Cortex of kidney (tissue), 1 donor: ENCODE measurements at places on chromosomes 3 and 15.

- no peak for DNase-seq
Observed at GRCh38 chr3:119937229-119937628, 155.3 kb downstream of the NR1I2 start.

DNA sequence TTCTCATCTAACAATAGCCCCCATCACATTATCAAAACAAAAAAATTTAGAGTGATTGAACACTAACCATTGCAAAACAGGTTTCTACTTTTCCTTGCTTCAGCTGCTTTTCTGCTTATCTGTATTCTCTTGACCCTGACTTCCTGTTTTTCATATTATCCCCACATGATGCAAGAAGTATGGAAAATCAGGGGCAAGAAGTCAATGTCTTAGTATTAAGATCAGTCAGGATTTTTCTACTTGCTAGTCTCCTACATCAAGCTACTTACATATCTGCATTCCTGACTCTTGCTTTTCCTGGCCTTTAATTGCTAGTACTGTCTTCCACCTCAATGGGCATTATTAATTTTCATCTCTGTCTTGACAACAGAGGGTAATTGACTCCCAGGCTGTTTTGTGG lies 300.2 kb downstream of the OTOL1 start:
- DNase-seq = no peak

- no peak for DNase-seq
Observed at GRCh38 chr15:78641102-78641748, at the start of gene CHRNB4. TSS of gene CHRNB4 (minus strand) at chr15:78641210. CDS start at chr15:78641133, 77 bp downstream.

DNA sequence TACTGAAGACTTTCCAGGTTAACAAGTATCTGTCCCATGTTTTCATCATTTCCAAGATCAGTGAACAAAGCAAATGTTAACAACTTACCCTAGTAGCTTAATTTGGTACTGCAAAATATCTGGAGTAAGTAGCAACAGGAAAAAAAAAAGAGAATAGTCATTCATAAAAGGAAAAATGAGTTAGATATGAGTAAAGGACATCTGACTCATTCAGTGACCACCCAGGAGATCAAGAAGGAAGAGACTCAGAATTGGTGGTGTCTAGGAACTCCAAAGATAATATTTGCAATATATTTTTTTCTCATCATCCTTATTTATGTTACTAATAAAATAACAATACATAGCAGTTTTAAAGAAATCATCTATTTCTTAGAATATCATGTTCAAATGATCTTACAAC lies 253.8 kb upstream of the COL8A1 start:
- DNase-seq = no peak

DNA sequence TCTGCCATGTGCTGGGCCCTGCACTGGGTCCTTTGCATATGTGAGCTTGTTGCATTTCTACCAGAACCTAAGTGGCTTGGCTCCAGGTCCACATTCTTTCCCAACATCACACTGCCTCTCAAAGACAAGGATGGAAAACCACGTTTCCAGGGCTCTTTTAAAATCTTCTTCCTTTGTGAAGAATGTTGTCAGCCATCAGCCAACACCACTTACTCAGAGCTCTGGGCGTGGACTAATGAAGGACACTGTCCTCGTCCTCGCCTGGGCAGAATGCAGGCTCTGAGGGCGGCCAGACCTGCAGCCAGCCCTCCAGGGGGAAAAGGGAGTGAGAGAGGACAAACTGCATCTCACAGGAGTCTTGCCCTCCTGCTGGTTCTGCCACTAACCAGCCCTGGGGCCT lies 49.7 kb downstream of the MAGEF1 start:
- no peak for DNase-seq

DNA sequence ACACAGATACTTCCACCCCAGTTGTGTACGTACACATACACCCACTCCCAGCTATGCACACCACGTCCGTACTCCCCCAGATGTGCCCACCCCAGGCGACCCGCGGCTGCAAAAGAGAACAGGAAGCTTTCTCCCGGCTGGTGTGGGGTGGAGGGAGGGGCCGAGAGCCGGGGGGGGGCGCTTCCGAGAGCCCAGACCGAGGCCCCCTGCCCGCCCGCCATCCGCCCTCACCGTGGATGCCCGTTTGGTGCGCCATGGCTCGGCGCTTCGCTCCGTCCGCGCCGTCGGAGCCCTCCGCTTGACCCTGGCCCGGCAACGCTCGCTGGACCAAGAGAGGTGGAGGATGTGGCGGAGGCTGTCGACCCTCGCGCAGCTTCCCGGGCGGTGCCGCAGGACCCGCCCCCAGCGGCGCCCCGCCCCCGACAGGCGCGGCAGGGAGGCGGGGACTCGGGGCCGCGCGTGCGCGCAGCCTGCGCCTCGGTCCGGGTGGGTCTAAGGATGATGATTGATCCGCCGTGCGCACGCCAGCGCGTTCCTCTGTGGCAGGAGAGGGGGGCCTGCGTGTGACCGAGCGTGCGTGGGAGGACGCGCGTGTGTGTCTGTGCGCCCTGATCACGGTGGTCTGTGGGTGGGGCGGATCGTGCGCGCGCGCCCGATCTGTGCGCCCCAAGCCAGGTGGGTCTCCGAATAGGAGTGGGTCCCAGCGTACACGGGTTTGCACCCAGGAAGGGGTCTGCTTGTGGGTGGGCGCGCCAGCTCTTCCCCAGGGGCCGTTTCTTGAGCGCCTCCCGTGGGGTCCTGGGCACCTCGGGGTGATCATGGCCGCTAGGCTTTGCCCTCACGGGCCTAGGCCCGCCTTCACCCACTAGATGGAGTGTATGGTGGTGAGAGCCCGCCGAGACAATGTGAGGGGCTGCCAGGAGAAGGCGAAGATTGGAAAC lies at the start of gene TWF2:
TWF2 (minus strand) TSS at position 398 of the 941 bp plus-strand sequence; CDS start at position 256, 142 bp downstream.
- no peak for DNase-seq

DNA sequence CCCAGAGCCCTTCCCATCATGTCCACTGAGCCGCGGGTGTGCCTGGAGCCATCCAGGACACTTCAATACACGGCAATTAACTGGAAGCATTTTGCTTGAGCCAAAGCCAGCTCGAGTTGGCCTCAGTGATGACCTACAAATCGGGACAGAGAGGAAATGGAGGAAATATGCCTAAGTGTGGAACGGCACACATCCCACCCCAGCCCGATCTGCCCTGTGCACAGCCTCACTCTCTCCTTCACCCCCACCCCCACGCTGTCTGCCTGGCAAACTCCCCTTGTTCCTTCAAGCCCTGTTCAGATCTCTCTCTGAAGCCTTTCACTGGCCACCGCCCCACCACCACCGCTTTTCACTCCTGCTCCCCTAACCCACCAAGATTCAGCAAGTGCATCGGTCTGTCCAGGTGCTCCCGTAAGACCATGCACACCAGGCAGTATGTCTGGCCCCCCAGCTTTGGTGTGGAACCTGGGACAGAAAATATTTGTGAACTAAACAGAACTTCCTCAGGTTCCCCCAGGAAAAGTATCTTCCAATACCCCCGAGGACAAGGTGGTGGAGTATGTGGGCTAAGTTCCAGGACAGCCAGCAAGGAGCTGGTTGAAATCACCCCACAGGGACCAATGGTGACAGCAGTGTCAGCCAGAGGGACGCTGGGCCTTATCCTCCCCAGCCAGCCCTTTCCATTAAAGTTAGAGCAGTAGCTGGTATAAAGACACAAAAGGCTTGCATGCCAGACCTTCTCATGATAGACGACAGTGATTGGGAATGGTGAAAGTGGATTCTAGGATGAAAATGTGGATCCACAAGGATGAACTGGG lies 83.7 kb downstream of the VGLL4 start:
- DNase-seq = no peak

GRCh38 chr3:46283881-46284450 lies 41.7 kb downstream of the CCR3 start:
- no peak for DNase-seq

DNA sequence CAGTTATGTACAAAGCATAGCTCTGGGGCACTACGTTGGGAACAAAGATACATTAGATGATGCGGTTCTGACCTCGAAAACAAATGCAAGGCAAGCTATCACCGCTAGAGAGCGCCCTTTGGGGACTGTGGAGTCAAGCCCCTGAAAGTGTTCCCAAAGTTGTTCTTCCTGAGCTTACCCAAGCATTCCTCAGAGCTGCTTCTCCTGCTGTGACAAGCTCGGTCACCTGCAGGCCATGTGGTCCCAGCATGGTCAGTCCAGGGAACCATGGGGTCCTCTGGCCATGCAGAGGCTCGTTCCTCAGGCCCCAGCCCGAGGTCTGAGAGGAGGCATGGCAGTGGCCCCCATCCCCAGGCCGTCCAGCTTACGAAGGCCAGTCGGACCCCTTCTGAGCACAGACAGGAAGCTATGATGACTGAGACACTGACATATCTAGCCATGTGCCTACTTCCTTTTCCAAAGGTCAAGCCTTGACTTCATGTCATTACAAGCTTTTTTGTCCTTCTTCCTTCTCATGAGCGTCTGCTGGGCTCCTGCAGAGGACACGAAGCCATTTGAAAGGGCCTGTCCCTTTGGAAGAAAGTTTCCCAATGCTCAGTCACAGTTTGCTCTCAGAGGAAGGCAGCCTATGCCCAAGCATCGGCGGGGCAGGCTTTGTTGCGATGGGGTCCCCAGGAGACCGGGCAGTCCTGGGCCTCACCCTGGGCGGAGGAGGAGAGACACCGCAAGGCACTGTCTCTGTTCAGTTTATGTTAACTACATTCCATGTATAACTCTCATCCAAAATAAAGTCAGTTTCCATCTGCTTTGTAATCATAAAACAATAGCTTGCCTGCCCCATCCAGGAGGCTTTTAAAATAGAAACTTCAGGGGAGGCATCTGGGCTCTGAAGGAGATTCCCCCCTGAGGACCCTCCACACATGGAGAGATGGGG lies 79.3 kb downstream of the ATP10A start:
- no peak for DNase-seq

GRCh38 chr3:72694398-72694797 lies 153.8 kb downstream of the SHQ1 start:
- no peak for DNase-seq

DNA sequence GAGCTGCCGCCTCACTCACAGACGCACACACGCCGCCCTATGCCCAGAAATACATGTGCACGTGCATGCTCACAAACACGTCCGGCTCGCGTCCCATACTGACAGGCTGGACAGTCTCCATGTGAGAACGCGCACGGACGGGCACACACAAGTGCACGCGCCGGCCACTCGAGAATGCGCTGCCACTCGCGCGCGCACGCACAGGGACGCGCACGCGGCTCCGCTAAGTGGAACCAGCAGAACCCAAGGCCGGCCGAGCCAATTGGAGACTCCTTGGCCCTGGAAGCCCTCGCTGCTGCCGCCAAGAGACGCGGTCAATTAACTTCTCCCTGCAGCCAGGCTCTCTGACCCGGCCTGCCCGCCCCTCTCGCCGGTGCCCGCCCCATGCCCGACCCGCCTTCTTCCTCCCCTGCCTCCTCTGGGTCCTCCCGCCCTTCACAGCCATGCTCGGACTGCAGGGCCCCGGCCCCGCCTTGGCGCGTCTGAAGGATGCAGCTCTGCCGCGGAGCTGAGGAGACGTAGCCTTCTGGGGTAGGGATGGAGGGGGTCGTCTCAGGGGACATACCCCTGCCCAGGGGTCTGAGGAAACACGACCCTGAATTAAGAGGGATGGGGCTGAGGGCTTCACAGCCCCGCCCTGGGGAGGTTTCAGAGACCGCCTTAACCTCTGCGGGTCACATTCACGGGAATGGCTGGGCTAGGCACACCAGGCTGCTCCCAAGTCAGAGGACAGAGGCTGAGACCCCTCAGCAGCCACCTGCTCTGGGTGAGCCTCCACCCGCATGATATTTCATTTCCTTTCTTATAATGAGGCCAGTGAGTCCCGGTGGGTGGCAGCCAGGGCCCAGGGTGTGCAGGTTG lies 15.0 kb downstream of the PTH1R start:
- peak; percentile 62 for DNase-seq

DNA sequence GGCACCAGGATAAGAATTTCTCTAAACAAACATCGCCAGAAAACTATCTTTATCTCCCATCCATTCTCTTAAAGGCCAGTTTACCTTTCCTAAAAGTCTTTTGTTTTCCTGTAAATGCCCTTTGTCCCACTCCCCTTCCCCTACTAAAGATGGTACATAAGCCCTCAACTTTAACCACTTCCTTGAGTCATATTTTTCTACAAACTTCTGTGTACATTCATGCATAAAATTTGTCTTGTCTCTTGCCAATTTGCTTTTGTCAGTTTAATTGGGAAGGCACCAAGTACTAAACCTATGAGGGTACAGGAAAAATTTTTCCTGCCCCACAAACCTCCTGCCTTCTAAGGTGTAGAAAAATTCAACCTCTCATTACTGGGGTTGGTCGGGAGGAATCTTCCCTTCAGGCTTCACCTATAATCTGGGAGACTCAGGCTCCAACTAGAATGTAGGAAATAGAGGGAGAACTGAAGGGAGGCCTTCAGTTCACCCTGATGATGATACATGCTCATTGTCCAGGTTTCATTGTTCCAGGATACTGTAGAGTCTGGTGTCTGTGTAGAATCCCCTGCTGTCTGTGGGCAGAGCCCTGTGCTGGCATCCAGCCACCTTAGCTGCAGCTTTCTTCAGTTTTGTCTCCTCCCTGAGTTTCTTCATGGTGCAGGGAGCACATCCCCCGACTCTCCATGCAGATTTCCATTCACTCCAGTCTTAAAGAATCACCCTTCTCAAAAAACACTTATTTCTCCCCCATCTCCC lies 53.2 kb downstream of the CD200R1L start:
- no peak for DNase-seq

DNA sequence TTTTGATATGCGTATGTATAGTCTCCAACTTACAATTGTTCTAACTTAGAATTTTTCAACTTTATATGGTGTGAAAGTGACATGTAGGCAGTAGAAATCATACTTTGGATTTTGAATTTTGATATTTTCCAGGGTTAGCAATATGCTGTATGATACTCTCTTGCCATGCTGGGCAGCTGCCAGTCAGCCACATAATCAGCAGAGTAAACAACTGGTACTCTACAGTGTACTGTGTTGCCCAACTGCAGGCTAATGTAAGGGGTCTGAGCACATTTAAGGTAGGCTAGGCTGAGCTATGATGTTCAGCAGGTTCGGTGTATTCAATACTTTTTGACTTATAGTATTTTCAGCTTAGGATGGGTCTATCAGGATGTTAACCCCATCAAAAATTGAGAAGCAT lies 52.0 kb upstream of the RYK start:
- DNase-seq = no peak

GRCh38 chr15:75198560-75199356 lies 2.9 kb upstream of the C15orf39 start:
- no peak for DNase-seq

DNA sequence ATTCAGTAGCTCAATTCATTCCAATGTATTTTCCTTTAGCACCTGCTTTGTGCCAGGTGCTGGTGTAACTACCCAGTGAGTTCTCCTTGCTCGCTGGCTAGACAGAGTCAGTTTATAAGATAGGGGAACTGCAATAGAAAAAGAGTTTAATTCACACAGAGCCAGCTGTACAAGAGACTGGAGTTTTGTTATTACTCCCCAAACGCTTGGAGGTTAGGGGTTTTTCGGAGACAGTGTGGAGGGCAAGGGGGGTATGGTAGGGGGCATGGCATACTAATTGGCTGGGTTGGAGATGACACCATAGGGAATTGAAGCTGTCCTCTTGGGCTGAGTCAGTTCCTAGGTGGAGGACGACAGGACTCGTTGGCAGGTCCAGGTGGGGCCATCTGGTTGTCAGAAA lies 5.4 kb upstream of the CFAP91 start:
- DNase-seq = no peak

GRCh38 chr3:101185341-101185740 lies 135.0 kb downstream of the IMPG2 start:
- DNase-seq = no peak

GRCh38 chr15:89070197-89071124 lies 17.8 kb upstream of the ABHD2 start:
- DNase-seq = no peak

GRCh38 chr3:122942937-122943827 lies 84.4 kb downstream of the SEMA5B start:
- peak; percentile 18 for DNase-seq

GRCh38 chr3:10444511-10444910 lies 60.9 kb downstream of the ATP2B2 start:
- DNase-seq = no peak
